Astrocyte (in vitro differentiated cells and primary cell): ENCODE measurements at places on chromosomes 5 and 9.
A peak's percentile ranks its signal among the peaks of the same experiment; 100 is the strongest.

- no peak for DNase-seq
These were observed 96.8 kb upstream of the CCDC112 start for GRCh38 chr5:115393239-115393638.

DNA sequence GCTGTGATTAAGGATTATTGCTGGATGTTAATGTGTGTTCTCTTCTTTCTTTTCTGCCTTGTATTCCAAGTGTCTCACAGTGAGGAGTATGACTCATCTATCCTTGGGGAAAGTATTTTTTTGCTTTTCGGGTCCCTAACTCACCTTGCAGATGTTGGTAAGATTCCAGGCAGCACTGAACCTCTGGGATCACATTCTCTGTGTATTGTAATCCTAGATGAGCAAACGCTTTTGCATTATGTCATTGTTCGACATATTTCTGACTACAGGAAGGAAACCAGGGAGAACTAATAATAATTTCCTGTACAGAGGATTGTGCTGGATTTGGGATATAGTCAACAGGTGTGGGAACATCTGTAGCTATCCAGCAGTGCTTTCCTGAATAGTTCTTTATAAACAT lies 246.1 kb upstream of the TUT7 start:
- DNase-seq, result peak; percentile 14

DNA sequence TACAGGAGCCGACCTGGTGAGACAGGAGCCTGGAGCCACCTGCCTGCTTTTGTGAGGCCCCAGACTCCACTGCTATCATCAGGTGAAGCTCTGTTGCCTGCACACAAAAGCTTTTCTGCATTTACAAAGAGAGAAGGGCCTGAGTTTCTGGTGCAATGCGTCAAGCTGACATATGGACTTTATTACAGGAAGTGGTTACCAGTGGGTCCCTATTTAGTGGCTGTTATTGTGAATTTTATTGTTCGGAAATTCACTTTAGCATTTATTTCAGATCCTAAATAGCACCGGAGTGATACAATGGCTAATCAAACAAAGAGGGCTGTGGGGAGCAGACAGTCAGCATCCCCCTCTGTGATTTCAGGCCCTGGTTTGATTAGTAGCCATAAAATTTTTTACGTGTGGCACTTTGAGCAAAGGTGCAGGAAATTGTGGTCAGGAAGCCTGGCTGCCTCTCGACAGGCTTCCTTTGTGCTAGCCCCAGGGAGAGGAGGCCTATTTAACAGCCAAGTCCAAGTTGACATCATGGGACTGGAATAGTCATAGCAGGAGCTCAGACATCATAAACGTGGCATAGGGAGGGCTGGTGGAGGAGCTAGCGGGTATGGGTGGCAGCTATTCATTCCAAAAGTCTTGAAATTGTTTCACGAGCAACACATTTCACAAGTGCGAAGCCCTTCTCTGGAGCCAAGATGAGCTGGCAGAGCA lies 8.4 kb downstream of the TGFBI start:
- peak; percentile 93 for DNase-seq

DNA sequence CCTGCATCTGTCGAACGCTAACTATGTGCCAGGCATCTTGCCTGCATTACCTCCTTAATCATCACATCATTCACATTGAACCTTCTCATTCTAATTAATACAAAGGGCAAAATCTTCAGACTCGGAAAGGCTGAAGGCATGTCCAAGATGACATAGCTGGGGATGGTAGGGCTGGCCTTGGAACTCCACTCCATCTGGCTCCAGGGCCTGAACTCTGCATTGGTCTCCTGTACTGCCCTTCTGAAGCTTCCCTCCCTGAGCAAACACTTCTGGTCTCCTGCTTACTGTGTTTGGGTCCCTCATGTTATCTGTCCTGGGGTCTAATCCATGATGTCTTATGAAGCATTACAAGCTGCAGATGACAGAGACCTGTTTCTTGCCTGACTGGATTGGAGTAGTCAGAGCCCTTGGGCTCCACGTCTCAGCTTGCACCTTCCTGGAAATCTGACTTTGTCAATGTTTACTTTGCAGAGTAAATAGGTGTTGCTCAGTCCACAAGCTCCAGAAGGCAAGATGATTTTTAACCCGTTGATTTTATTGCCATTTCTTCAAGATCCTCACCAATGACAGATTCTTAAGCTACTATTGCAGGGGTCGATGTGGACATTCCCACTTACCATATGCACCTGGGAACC lies 106.1 kb downstream of the GALNT10 start:
- DNase-seq, result no peak

DNA sequence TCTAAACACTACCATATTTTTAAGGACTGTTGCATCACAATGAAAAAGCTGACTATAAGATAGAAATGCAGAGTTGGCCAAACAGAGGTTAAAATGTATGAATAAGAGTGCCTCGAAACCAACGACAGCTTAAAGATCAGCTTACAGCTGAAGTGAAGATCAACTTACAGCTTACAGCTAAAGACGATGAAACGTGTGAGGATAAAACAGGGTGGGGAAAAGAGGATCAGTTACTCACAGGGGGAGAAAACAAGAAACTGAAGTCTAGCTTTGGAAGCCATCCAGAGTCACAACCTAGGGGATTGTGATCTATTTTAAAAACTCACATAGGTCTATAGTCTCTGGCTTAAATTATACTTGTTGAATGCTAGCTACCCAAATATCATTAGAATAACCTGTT lies 220.0 kb downstream of the SNCAIP start:
- DNase-seq, result no peak

GRCh38 chr9:90098408-90098807 lies 493.6 kb downstream of the GADD45G start:
- DNase-seq, result no peak

DNA sequence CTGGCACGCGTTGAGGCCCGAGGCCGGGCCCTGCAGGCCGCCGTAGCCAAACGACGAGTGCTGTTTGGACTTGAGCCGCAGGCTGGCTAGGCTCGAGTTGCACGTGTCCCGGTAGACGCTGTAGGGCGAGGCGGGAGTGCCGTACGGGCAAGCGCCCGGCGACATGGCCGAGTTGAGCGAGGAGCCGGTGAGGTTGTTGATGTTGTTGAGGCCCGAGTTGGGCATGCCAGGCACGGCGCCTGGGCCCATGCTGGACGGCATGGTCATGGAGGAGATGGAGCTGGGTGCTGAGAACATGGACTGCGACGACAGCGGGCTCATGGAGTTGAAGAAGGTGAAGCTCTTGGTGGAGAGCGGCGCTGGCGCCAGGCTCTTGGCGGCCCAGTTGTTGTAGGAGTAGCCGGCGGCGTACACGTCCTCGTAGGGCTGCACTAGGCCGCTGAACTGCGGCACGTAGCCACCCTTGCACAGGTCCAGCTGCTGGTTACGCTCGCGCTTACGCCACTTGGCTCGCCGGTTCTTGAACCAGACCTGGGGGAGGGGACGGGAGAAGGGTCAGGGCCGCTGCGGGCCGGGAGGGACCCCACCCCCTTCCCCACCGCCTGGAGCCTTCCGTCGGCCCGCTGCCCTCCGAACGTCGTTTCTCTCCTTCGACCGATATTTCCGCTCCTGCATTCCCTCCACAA lies 5.1 kb downstream of the PITX1 start:
- DNase-seq, result no peak

GRCh38 chr5:139647506-139648204 lies 494 bp upstream of the CXXC5 start:
- no peak for DNase-seq

GRCh38 chr9:69222970-69223369 lies 48.9 kb downstream of the TJP2 start:
- DNase-seq, result no peak
